Hematopoietic multipotent progenitor cell treated with erythropoietin and hydrocortisone succinate and interleukin-3 and kit ligand, for 6 days (in vitro differentiated cells): ENCODE measurements at places on chromosomes 11 and 22.

- no peak for DNase-seq
Measured at GRCh38 chr11:1868056-1868635, 15.3 kb downstream of the LSP1 start.

DNA sequence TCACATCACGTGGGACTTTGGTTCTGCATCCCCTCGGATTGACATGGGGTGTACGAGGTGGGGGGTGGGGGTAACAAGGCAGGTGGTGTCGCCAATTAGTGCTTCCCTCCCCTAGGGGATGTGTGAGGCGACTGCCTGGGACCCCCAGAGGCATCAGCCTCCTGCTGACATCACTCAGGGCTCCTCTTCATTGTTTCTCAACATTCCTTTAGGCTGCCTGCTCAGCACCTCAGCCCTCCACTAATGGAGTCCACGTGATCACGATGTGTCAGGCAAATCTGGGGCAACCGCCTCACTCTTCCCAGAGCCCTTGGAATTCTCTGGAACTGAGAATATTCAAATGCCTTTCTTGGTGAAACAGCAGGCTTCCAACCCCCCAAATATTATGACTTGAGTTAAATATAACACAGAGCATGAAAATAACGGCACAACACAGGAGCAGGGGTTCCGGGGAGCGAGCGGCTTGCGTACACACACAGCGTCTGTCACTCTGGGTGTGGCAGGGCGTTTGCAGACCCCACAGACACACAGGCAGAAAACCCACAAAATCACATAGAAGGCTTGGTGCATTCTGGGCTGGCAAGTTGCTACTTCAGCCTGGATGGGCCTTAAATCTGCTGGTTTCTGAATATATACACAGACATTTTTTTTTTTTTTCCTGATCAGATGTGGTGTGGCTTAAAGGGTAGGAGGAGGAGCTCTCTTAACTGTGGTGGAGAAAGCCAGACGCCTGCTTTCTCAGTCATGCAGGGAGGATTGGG lies 170.1 kb upstream of the CADM1 start:
- DNase-seq: no peak

- DNase-seq: no peak
Measured at GRCh38 chr11:35918716-35919115, 25.1 kb upstream of the LDLRAD3 start.

- peak; percentile 28 for DNase-seq
Measured at GRCh38 chr22:46073683-46074504, 76.4 kb upstream of the PPARA start.

GRCh38 chr11:96188243-96189006 lies 154.6 kb downstream of the MAML2 start:
- DNase-seq: no peak

DNA sequence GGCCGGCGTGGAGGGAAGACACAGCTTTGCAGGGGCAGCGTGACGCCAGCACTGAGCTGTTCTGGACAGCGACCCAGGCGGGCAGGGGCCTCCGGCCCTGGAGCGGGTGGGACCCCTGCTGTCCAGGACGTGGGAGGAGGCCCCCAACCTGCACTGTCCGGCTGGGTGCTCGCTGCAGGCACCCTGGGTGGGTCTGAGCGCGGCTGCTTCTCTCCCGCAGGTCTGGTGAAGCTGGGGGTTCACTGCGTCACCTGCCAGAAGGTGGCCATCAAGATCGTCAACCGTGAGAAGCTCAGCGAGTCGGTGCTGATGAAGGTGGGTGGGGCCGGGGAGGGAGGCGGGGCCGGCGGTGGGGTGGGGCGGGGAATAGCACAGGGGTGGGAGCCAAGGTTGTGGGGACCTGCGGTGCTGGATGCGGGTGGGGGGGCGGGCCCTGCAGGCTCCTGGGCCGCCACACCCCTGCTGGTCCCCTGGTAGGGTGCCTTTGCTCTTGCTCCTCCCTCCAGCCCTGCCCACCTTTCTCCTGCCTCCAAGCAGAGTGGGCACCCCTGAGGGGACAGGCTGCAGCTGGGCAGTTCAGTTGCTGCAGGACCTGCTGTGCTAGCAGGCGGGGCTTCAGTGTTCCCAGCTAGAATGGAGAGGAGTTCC lies 46.2 kb downstream of the BRSK2 start:
- DNase-seq: peak; percentile 58

DNA sequence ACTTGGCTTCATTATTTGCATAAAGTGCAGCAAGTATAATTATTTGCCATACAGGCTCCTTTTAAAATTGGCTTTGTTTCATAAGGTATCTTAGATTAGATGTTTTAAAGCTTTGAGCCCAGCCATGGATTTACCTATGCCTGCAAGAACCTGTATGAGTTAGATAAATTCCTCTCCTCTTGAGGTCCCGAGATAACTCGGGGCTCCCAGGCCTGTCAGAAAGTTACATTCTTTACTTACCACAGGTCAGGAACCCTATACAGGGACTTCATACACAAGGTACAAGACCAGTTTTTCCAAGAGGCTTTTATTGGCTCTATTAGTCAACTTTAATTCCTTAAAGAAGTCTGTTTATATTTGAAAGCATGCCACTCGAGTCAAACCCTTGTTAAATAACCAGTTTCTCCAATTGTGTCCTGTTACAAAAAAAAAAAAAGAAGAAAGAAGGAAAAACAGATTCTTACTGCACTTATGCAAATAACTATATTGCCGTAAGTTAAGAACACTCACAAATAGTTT lies 2.3 kb upstream of the C1QTNF6 start:
- no peak for DNase-seq

- DNase-seq: no peak
Measured at GRCh38 chr11:18726040-18726439, at the start of gene IGSF22. TSS of gene IGSF22 (minus strand) at chr11:18726188. CDS start at chr11:18724236, 1,952 bp downstream.

GRCh38 chr11:61055776-61056175 lies 46.5 kb upstream of the CD5 start:
- DNase-seq: no peak

- DNase-seq: peak; percentile 9
Measured at GRCh38 chr11:44188643-44189042, 93.2 kb downstream of the EXT2 start.

DNA sequence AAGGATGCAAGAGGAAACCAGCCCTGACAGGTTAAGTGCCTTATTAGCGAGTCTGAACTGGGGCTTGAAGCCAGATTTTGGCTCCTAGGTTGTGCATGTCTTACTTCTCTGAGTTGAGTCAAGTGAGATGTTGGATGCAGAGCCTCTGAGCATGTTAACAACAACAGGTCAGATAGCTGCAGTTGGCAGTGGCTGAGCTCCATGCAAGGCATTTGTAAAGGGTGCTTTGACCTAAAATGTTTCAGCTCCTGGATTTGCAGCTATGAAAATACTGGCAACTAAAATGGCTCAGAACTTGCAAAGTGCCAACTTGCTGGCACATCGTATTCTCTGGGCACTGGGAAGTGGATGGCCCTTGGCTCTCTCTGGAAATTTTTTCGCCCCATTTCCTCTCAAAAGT lies 16.4 kb upstream of the CSRP3 start:
- DNase-seq: no peak

- no peak for DNase-seq
Measured at GRCh38 chr11:80958361-80958760, 1517.5 kb upstream of the TENM4 start.

DNA sequence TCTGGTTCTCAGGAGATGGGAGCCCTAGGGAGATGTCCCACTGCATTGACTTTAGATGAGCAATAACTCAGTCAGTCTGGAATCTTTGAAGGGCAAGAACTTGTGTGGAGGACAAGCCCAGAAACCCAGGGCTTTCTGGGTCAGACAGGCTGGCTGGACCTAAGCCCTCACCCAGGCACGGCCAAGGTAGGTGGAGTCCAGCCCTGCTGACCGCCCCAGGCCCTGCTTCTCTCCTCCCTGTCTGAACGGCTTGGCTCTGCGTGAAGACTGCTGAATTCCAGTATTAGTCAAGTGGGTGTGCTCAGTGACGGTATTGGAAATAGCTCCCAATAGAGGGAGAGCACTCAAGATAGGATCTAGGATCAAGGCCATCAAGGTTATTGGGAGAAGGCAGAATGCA lies 6.1 kb downstream of the CXCR5 start:
- no peak for DNase-seq

DNA sequence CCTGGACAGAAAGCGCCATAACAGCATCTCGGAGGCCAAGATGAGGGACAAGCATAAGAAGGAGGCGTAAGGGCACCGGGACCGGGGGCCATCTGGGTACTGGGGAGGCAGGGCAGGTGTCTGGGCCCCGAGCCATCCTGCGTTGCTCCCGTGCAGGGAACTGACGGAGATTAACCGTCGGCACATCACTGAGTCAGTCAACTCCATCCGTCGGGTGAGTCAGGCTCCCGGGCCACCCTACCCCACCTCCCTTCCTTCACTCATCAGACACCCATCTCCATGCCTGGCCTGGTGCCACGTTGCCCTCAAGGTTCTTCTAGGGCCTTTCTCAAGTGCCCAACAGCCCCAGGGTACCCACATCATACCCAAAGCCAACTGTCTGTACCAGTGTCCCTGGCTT lies 15.0 kb downstream of the PLCB3 start:
- no peak for DNase-seq

GRCh38 chr11:1052133-1053011 lies 15.9 kb upstream of the MUC6 start:
- DNase-seq: no peak

DNA sequence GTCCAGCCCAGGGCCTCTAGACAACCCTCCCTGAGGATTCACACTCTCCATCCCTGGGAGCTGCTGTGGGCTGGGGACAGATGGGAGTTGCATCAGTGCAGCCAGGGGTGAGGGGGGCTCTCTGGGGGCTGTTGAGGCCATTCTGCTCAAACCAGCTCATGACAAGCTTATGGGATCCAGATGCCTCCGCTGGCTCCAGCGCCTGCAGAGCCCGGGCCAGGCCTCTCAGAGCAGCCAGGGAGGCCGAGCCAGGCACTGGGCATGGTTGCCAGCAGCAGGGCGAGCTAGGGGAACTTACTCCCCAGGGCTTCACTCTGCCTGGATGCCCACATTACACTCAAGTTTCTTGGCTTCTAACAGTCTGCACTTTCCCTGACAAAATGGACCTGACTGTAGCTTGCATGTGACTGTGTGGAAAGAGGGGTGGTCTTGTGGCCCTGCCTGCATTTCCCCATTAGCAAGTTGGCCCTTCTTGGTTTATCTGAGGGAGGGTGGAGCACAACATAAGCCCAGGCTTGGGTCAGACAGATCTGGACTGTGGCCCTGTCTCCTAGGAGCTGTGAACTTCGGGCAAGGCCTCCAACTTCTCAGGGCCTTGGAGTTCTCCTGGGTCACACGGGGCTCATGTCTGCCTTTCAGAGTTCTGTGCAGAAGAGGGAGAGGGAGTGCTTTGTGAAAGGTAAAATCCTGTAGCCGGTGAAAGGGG lies 34.5 kb upstream of the CYB5R3 start:
- no peak for DNase-seq

- DNase-seq: no peak
Measured at GRCh38 chr11:128763224-128763623, 69.4 kb downstream of the FLI1 start.

DNA sequence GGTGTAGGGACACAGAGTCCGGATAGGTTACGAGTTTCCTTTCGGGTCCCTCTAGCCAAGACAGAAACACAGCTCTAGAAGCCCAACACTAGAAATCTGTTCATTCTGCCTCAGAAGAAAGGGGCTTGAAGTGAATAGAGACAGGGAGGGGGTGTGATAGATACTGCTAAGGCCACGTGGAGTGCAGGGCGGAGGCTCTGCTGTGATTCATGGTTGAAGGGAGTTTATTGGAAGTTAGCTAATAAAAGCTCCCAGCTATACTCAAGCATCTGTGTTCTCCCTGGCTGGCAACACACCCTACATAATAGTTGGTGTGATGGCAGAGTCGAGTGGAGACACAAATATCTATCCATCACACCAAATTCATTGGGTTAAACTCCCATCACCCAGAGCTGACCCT lies 337.4 kb downstream of the CADM1 start:
- DNase-seq: no peak

GRCh38 chr22:31526270-31526669 lies 29.9 kb downstream of the SFI1 start:
- no peak for DNase-seq

DNA sequence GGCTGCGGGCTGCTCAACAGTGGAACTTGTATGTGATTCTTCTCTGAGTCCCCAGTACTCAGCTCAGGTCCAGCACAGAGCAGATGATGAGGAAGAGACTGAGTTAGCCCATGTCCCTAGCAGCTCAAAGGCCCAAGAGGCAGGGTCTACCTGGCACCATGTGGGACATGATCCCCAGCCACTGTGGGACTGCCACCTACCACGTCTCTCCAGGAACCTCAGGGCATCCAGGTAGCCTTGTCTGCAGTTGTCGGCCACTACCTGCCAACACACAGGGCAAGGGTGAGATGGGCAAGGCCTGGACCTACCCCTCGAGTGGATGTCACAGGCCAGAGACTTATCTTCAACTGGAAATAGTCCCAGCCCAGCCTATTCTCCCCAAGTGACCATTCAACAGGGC lies 4.4 kb downstream of the PNPLA5 start:
- DNase-seq: no peak

DNA sequence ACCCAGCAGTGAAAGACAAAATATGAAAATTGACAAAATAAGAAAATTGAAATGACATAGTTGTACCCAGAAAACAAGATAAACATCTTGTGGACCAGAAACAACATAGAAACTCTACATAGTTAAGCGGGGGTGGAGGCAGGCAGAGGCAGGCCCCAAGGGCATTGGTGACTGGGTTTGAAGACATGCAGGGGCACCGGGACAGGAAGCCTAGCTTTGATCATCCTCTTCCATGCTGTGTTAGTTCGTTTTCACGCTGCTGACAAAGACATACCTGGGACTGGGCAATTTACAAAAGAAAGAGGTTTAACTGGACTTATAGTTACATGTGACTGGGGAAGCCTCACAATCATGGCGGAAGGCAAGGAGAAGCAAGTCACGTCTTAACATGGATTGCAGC lies 33.5 kb upstream of the CRTAM start:
- no peak for DNase-seq

DNA sequence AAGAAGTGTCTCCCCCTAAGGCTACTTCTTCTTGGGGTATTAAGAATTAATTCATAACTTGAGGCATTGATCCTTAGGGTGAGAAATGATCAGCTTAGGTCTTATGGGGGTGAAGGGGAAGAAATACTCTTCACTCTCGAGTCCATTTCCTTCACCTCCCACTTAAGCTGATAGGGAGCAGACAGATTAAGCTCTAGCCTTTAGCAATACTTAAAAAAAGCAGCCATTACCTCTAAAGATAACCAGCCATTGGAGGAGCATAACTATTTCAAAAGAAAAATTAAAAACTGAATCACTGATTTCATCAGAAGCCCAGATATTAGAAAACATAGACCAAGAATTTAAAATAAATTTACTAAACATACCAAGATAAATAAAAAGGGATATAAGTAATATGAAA lies 60.5 kb downstream of the ENTHD1 start:
- DNase-seq: no peak
